Adrenal gland (tissue), 19 donors: ENCODE measurements at places on chromosomes 5 and 9. TPM values are rescaled to one million over a fixed set of nuclear protein-coding genes. Genes with fewer than 3 reads are reported as not detected.

Gene GADD45G
- total RNA-seq: 58.8 TPM

- DNase-seq: no peak
Observed at GRCh38 chr5:136754216-136754615, 388.9 kb upstream of the TRPC7 start.

DNA sequence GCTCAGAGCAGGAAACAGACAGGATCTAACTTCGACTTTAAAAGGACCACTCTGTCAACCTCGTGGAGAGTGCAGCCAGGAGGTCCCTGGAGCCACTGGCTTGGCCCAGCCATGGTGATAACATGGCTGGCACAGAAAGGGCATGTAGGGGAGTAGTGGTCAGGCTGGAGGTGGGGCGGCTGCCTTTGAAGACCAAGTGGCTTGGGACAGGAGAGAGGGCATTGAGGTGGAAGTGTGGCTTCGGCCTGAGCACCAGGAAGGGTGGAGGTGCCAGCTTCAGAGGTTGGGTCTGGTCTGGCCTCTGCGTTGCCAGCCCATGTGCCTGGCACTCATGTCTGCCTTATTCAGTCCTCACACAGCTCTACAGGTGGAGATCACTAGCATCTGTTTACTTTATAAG, 270.0 kb downstream of the NSG2 start:
- DNase-seq: no peak

- peak; percentile 33 for DNase-seq
Observed at GRCh38 chr9:35646153-35646532, 4.6 kb downstream of the SIT1 start.

DNA sequence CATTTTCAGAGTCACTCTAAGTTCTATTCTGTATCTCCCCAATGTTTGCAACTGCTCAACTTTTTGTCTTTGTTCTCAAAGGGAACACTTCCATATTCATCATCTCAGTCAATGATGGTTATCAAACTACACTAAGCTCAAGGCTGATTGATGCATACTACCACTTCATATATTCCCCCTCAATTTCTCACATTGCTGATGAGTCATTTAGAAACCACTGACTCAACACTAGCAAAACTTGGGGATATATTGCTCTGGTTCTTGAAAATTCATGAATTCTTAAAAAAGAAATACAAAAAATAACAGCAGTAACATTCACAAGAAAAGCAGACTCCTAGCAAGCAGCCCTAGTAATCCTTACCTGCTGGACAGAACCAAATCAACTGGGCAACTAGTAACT, 52.2 kb downstream of the ABHD17B start:
- no peak for DNase-seq

Gene IL7R
- total RNA-seq: 4.9 TPM

DNA sequence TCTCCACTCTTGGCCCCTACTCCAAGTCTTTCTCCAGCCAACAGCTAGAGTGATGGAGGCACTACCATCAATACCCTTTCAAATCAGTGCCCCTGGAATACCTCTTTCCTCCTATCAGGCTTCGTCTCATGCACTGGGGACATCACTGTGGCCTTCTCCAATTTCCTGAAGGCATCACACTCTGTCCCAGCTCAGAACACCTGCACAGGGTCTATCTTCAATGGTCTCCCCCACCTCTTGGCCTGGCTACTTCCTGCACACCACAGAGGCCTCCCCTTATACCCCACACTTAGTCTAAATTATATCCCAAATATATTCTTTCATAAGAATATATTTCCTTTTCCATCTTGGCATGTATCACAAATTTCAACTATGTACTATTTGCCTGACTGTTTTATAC, 34.5 kb downstream of the ECPAS start:
- no peak for DNase-seq

DNA sequence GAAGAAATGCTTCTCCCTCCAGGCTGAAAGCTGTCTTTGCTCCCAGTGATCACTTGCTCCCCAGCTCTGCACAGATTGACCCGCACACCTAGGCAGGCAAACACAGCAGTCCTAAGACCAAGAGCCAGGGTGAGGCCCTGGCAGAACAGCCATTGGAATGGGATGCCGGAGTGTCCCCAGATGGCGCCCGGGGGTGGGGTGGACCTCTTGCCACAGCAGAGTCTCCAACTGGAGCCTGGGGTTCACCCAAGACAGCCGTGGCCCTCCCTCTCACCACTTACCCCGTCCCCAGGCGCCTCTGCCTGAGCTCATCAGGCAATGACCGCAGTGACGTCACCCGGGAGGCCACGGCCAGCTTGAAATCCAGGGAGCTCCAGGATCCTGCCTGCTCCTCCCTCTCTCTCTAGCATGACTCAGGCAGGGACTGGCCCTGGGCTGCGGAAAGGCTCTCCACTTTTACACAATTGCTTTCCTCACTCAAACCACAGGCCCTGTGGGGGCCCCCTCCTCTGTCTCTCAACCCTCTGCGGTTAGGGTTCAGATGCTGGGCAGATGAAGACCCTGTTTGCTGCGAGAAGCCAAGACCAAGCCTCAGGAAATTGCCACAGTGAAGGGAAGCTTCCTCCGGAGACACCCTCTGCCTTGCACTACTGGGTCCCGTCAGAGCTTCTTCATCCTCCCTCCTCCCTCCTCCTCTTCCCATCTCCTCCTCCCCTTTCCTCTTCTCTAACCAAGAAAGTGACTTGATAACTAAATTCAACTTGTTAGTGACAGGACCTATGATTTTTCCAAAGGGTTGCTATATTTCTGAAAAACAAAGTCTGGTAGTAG, 24.3 kb upstream of the PTGES start:
- DNase-seq: peak; percentile 99

- DNase-seq: no peak
Observed at GRCh38 chr5:99460701-99461100, 531.9 kb upstream of the CHD1 start.

GRCh38 chr5:99900302-99900852, 634.8 kb upstream of the FAM174A start:
- DNase-seq: no peak

GRCh38 chr9:127507751-127508648, 56.7 kb downstream of the LRSAM1 start:
- DNase-seq: no peak

DNA sequence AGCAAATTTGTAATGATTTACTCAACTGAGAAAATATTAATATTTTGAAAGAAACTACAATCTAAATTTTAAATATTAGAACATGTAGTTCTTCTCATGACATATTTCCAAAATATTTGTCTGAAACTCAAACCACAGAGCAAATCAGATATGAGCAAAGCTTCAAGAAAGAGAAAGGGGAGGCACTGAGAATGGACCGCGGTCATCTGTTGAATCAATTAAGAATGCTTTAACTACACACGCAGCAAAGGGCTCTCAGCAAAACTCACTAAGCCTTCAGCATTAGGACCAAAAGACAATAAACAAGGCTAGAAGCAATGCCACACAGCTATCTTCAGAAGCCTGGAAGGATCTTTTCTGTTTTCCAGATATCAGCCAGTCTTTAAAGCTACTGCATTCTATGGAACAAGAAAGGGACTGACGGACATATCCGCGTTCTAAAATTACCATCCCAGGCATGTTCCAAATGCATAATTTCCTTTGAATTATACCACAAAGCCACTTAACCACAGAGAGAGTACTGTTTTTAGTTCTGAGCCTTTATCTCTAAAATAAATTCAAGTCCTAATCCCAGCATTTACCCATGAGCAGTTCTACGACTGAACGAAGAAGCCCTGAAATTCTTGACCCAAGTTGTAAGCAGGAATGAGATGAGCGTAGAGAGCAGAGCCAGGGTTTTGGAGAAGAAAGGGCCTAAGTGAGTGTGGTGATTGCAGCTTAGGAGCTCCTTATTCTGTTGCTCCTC, 513.5 kb downstream of the AGTPBP1 start:
- no peak for DNase-seq

DNA sequence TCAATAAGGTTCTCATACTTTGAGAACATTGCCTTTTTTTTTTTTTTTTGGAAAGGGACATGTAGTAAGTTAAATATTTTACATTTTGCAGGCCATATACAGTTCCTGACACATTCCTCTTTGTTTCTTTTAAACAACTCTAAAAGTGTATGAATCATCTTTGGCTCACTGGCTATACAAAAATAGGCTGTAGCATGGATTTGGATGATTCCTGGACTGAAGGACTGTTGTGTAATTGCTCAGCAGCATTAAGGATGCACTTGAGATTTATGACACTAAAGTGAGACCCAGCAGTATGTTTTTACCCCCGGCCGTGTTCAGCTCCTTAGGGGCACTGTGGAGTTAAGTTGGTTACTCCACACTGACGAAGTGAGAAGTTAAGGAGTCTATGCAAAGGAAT, 41.3 kb downstream of the VPS13A start:
- DNase-seq: no peak

- DNase-seq: peak; percentile 58
Observed at GRCh38 chr9:2741441-2742158, 24.3 kb downstream of the KCNV2 start.

Gene ROR2
- 23.9 TPM for total RNA-seq

DNA sequence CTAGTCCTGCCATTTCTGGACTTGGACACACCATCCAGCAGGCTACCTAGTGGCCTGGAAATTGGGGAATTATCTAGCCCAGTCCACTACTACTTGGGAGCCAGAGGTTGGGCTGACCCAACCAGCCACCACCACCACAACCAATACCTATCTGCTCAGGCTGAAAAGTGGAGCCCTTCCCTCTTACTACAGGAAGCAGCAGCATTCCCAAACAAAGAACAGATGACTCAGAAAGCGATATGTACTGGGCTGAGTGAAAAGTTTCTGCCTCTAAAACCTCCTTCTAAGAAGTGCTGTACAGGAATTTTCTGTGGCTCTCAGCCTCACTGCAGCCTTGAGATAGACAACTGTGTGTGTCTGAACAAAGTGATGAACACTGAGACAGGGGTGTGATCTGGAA, 279.4 kb downstream of the CDH10 start:
- no peak for DNase-seq

Gene PCDHB2
- total RNA-seq: 1.8 TPM

- DNase-seq: no peak
Observed at GRCh38 chr5:156634301-156634700, 215.8 kb upstream of the PPP1R2B start.

Gene LCN10
- not detected for total RNA-seq

Gene NCS1
- 38.9 TPM for total RNA-seq

GRCh38 chr9:13436591-13436990, 157.1 kb upstream of the MPDZ start:
- no peak for DNase-seq

- DNase-seq: no peak
Observed at GRCh38 chr5:125257057-125257972, 510.9 kb upstream of the ZNF608 start.

GRCh38 chr9:136784249-136784996, 6.7 kb upstream of the TMEM141 start:
- DNase-seq: no peak

DNA sequence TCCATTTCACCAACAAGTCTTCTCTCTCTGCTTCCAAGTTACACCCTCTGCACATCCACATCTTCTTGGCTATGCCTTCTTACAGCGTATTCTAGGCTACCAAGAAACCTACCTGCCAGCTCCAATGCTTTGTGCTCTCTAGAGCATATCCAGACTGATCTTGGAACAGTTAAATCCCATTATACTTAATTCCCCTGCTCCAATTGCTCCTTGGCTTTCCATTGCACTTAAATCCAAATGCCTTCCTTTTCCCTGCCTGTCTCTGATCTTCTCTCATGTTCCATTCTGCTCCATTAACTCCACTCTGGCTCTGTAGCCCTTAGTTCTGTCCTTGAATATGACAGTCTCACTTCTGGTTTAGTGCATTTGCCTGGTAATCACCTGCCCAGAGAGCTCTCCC, 322.4 kb downstream of the LRRC70 start:
- DNase-seq: no peak

DNA sequence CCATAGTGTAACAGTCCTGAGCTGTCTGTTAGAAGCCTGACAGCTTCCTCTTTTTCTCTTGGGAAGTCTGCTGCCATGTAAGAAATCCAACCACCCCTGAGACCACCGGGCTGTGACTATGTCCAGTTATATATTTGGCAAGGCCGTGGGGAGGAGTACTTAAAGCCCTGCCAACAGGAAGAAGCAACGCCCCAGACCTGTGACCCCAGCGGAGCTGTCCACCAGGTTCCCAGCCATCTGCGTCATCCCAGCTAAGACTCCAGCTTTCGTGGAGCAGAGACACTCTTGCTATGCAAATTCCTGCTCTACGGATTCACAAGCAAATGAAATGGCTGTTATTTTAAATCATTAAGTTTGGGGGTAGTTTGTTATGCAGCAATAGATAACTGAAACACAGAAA, 417.3 kb downstream of the TLE4 start:
- no peak for DNase-seq

- no peak for DNase-seq
Observed at GRCh38 chr5:6715758-6716628, 2.8 kb downstream of the TENT4A start.

DNA sequence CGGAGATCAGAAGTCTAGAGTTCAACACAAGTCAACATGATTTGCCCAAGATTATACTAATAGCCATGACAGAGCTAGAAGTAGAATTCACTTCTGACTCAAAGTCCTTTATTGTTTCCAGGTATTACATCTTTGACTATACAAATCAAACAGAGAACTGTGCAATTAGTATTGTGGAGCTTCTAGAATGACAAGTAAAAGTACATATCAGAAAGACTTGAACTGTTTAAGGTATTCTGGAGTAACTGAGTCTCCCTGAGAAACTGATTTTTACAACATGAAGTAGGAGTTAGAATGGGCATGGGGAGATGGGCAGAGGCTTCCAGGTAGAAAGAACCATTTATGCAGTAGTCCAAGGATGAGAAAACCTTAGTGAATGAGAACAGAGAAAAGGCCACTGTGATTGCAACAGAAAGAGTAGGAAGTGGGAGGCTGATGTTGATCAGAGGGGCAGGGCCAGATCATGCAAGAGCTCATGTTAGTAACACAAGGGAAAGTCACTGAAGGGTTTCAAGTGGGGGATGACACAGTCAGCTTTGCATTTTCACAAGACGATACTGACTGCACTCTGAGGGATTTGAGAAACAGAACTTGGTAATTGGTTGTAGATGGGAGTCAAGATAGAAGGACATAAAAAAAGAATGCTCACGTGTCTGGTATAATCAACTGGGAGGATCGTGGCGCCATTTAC, 280.7 kb downstream of the RFX3 start:
- no peak for DNase-seq

DNA sequence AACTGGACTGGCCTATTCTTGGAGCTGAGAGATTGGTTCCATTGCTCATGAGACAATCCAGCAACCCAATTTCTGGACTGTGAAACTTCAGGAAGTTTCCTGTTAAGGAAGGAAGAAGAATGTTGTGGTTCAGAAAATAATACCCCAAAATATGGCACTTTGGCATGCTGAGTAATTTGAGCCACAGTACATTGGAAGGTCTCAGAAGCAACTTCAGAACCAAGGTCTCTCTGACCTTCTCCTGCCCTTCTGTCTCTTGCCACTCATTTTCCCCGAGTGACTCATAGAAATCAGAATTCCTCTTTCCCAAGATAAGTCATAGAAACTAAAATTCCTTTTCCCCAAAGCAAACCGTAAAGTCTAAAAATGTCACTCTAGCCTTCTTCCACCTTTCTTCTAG, 1366.1 kb downstream of the PTPRD start:
- no peak for DNase-seq

Gene KLHL3
- total RNA-seq: 15.7 TPM
